ENCODE measurements at places on chromosomes 4 and X.
A peak's percentile ranks its signal among the peaks of the same experiment; 100 is the strongest.

DNA sequence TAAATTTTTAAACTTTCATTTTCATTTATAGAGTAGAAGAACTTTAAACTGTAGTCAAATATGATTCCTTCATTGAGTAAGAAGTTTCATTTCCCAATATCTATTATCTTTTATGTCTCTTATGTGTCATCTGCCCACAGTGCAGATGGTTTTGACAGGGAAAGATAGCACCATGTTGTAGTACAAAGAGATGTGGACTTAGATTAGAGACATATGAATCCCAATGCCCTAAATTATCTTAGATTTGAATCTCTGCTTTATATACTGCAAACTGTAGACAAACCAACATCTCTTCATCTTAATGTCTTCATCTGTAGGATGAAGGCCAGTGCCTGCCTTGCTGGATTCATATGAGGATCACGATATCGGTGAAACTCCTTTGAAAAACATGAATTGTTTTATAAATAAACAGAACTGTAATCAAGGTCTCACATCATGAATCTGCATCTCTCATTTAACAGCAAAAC, 217.5 kb downstream of the BANK1 start:
- no peak for DNase-seq

- no peak for DNase-seq
Measured at GRCh38 chr4:165563851-165564250, 185.0 kb downstream of the CPE start.

DNA sequence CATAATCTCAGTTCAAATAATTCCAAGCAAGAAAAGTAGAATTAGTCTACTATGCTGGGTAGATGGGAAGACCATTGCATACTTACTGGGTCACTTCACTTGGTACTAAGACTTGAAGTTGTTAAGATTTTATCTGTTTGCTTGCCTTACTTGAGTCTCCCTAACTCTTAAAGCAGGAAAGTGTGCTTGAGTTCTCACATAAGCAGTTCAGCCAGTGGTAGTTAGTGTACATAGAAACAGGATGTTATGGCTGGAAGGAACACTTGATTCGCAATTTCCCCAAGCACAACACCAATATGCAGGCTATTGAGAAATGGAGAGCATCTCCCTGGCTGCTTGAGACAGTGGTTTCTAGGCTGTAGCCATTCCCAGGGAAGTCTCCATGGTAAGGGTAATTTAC, 176.1 kb downstream of the MSL3 start:
- no peak for DNase-seq

DNA sequence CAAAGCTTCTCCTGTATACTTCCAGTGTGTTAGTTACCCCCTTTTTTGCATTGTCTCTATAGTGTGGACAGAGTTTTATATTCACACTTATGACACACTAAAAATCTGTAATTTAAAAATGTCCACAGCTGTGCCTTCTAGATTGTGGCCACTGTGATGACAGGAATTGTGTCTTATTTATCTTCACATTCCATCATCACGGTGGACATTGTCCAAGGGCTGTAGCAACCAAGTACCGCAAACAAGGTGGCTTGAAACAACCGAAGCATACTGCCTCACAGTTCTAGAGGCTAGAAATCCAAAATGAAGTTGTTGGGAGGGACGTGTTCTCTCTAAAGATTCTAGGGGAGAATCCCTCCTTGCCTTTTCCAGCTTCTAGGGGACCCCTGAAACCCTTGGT, 32.3 kb downstream of the CHRNA9 start:
- DNase-seq: peak; percentile 9

GRCh38 chrX:18047491-18047890, 173.2 kb downstream of the BEND2 start:
- DNase-seq: no peak

DNA sequence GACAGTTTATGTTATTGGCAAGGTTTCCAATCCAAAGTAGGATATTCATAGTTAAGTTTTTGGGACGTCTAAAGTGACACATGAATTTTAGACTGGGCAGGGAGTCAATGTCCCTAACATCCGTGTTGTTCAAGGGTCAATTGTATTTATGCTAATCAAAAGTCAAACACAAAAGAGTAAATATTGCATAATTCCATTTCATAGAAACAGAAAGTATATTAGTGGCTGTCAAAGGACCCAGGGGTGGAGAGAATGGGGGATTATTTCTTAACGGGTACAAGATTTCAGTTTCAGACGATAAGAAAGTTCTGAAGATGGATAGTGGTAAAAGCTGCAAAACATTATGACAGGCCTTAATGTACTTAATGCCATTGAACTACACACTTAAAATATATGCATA, 971.8 kb upstream of the AGA start:
- no peak for DNase-seq

GRCh38 chr4:81506731-81507130, 35.0 kb upstream of the RASGEF1B start:
- DNase-seq: no peak

DNA sequence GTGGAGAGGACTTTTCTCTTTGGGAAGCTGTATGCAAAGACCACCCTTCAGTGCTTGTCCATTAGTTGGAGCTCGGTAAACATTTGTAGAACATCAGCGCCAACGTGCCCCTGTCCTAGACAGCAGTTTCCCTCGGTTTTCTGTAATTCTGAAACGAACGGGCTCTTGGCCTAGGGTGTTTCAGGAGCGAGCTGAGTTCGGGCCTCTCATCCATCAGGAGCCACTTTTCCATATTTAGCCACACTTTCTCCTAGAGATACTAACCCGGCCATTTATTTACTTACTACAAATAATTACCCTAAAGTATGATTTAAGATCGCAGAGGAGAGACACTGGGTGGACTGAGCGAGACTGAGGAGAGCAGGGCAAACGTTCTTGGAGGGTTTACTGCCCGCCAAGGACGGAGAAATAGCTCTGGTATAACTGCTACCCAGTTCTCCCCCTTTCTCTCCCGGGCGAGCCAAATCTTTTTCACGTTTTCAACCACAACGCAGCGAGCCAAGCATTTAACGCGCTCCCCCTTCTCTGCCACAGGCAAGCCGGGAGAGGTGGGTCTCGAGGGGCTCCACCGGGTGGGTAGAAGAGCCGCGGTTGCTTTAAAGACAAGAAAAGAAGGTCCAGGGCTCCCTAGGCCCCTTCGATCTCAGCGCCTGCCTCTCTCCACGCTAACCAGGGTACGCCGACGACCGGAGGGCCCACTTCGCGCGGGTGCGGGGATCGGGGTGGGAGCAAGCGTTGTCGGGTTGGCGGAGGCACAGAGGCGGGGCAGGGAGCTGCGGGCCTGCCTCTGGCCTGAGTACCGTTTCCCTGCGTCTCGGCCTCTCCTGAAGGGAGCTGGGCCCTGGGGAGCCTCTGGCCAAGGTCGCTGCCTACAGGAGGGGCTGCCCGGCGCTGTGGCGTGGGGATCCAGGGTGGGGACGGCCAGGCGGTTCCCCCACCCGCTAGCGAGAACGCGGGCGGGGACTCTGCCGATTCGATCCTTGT, 10.8 kb upstream of the PITX2 start:
- no peak for DNase-seq

DNA sequence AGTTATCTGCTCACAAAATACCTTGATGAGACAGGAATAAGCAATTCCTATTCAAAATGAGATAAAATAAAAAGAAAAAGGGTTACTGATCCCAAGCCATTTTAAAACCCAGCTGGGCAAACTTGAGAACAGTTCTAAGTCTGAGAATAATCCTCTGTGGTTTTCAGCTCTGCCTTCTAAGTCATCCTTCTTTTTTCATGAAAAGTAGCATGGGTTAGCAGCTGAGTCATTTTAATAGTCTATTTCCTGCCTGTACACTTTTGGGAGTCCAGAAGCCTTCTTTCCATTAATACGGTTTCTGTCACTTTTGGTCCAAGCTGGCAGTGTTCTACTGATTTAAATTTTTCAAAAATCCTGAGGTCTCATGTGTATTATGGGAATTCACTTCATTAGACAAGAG, 374.3 kb downstream of the IQCM start:
- DNase-seq: peak; percentile 53

- peak; percentile 5 for DNase-seq
Measured at GRCh38 chr4:56007154-56007553, 58.4 kb downstream of the CEP135 start.

GRCh38 chr4:161285461-161285860, 878.3 kb downstream of the FSTL5 start:
- DNase-seq: no peak

- DNase-seq: no peak
Measured at GRCh38 chr4:185546335-185546734, 11.0 kb upstream of the PDLIM3 start.

GRCh38 chr4:917466-917865, 14.7 kb downstream of the GAK start:
- no peak for DNase-seq

DNA sequence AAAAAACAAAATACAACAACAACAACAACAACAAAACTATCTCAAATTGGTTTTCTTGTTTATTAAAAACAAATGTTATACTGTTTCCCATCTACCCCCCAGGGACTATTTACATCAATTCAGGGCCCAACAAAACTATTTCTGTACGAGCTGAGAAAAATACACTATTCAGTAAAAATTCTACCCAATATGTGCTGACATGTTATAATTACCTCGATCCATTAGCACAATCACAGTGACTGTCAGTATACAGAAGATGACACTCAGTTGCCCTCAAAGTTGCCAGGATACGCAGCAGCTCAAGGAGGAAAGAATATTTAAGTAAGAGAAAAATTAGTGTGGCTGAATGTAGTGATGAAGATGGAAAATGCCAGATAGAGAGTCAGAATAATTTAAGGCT, 150.1 kb downstream of the COX18 start:
- no peak for DNase-seq
